Colonic mucosa (tissue), 4 donors: ENCODE measurements at places on chromosomes 6 and 20. TPM values are rescaled to one million over a fixed set of nuclear protein-coding genes. Genes with fewer than 3 reads are reported as not detected.
A peak's percentile ranks its signal among the peaks of the same experiment; 100 is the strongest.

GRCh38 chr20:32971703-32972161, 32.5 kb downstream of the SUN5 start:
- peak; percentile 15 for DNase-seq

GRCh38 chr20:78338-78737, 9.1 kb upstream of the DEFB125 start:
- DNase-seq: no peak

- no peak for DNase-seq
Measured at GRCh38 chr20:62258499-62259293, 20.4 kb downstream of the OSBPL2 start.

The RNGTT gene
- 11.4 TPM for total RNA-seq

DNA sequence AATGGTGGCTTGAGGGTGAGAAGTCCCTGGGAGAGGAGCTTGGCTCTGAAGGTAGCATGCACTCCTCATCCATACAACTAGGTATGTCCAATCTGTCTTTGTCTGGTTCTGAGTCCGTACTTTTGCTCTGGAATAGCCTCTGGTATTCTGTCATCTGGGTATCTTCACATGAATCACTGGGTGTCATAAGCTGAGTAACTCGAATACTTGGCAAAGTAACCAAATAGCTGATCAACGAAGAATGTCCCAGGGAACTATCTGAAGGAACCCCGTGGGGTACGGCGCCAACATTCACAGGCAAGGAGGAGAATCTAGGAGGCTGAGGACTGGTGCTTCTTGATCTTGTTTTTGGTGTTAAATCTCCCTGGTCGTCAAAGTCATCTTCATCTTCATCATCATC, 184.8 kb downstream of the HIVEP2 start:
- DNase-seq: no peak

The LST1 gene
- total RNA-seq: 4.8 TPM

The RFX6 gene
- 0.59 TPM for total RNA-seq

- no peak for DNase-seq
Measured at GRCh38 chr6:13063300-13063918, 264.9 kb downstream of the TBC1D7 start.

- DNase-seq: no peak
Measured at GRCh38 chr6:107315114-107315513, 144.2 kb downstream of the PDSS2 start.

DNA sequence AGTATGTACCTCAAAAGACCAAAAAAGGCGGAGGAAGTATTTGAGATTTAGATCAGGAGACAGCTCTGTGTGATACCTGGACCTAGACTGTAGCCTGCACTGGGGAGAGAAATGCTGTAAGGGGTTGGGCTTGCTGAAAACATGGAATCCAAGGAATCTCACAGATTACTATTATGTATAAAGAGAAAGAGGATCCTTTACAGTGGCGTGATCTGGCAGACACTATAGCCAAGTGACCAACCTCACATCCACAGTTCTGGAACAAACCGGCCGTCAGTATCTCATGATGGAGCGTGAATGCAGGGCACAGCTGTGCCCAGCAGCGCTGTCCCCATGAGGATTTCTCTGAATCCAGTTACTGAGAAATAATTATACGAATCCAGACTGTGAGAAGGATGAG, 12.3 kb downstream of the DDX27 start:
- no peak for DNase-seq

GRCh38 chr6:158268361-158269147, 43.7 kb upstream of the TULP4 start:
- DNase-seq: no peak

DNA sequence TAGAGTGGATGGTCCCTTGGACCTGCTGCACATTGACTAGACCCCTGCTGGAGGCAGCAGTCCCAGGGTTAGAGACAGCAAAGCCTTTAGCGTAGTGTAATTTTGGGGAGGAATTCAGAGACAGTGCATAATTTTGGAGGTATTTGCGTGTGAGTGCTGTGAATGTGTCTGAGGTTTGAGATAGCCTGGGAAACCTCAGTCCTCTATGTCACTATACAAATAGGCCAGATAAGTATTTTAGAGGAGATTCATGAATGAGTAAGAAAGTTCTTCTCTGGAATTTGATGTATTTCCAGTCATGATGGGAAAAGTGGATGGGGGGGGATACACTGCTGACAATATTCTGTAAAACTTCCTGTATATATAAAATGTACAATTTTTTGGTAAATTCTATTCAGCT, 25.8 kb upstream of the MTRF1L start:
- no peak for DNase-seq

GRCh38 chr20:62522748-62523396, 47.1 kb upstream of the GATA5 start:
- no peak for DNase-seq

DNA sequence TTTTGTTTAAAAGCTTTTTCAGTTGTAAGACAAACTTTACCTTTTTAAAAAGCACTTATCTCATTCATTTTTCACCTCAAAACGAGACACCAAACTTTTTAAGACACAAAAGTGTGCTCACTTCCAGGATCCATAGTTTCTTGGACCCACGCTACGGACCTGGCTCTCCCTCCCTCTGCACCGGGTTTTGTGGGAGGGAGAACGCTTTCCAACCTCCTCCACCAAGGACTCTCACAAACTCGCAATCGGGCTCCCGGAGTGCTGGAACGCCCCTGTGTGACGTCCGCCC, 436 bp downstream of the CAGE1 start:
- DNase-seq: no peak

The TM9SF4 gene
- 79.9 TPM for total RNA-seq

DNA sequence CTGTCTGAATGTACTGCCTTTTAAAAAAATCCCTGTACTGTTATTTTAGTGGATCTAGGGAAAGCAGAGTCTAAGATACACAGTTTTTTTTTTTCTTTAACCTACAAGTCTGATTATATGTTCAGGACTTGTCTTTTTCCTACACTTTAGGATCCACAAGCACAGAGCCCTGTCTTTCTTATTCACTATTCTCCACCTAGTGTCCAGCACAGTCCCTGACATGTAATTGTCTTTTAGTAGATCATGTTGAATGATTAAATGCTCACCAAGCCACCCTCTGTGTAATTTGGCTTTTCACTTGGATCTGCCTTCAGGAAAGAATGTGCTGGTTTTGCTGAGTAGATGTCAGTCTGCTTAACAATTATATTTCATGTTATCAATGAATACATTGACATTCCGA, 35.8 kb upstream of the YWHAB start:
- no peak for DNase-seq

The RGS17 gene
- 0.25 TPM for total RNA-seq

DNA sequence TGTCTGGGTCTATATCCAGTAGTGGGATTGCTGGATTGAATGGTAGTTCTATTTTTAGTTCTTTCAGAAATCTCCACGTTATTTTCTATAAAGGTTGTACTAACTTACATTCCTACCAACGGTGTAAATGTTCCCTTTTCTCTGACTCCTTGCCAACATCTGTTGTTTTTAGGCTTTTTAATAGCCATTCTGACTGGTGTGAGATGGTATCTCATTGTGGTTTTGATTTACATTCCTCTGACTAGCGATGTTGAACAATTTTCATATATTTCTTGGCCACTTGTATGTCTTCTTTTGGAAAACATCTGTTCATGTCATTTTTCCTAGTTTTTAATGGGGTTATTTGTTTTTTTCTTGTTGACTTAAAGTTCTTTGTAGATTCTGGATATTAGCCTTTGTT, 99.3 kb downstream of the BMP2 start:
- no peak for DNase-seq

- no peak for DNase-seq
Measured at GRCh38 chr6:16471222-16471909, 233.0 kb downstream of the GMPR start.

The SEMG1 gene
- 0.42 TPM for total RNA-seq

The SASH1 gene
- total RNA-seq: 14.9 TPM

GRCh38 chr20:36824142-36824940, 50.8 kb upstream of the DSN1 start:
- no peak for DNase-seq

- no peak for DNase-seq
Measured at GRCh38 chr6:46453741-46454316, 37.4 kb downstream of the RCAN2 start.

The PTP4A1 gene
- total RNA-seq: 247 TPM

- no peak for DNase-seq
Measured at GRCh38 chr6:151434369-151434768, 17.6 kb downstream of the RMND1 start.

GRCh38 chr20:45095805-45096238, 5.1 kb downstream of the KCNS1 start:
- DNase-seq: peak; percentile 57

DNA sequence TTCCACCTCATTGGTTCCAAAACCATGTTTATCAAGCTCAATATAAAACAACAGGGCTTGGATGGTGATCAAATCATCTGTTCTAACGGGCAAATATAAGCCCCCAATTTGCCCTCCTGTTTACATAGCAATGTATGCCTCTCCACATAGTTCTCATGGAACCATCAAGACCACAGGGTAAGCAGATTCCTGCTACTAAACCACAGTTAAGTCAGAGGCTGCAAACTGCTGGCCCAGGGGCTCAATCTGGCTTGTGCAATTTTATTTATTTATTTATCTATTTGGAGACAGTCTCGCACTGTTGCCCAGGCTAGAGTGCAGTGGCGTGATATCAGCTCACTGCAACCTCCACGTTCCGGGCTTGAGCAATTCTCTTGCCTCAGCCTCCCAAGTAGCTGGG, 18.9 kb upstream of the MTHFD1L start:
- DNase-seq: no peak
